D341Med (cell line): ENCODE measurements at places on chromosomes 6 and 20.

DNA sequence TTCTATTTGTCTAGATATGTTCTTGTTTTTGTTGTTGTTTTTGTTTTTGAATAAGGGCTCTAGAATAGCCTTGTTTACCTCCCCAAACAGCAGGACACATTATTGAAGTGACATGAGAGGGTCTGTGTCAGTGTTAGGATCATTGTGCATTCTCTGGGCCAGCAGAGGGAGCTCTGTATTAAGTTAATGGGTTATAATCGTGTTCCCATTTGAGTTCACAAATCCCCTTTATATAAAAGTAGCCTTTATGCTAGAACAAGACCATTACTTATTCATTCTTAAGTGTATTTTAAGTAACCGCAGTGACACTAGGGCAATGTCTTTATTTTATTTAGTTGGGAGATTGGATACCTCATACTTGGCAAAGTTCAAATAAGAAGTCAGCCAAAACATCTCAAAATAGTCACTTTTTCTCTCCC is 44.8 kb downstream of the STK4 start:
- peak; percentile 54 for DNase-seq

GRCh38 chr20:23105193-23105592 is 19.1 kb upstream of the CD93 start:
- DNase-seq: no peak

- DNase-seq: no peak
Observed at GRCh38 chr6:47479140-47479508, 1.5 kb downstream of the CD2AP start.

DNA sequence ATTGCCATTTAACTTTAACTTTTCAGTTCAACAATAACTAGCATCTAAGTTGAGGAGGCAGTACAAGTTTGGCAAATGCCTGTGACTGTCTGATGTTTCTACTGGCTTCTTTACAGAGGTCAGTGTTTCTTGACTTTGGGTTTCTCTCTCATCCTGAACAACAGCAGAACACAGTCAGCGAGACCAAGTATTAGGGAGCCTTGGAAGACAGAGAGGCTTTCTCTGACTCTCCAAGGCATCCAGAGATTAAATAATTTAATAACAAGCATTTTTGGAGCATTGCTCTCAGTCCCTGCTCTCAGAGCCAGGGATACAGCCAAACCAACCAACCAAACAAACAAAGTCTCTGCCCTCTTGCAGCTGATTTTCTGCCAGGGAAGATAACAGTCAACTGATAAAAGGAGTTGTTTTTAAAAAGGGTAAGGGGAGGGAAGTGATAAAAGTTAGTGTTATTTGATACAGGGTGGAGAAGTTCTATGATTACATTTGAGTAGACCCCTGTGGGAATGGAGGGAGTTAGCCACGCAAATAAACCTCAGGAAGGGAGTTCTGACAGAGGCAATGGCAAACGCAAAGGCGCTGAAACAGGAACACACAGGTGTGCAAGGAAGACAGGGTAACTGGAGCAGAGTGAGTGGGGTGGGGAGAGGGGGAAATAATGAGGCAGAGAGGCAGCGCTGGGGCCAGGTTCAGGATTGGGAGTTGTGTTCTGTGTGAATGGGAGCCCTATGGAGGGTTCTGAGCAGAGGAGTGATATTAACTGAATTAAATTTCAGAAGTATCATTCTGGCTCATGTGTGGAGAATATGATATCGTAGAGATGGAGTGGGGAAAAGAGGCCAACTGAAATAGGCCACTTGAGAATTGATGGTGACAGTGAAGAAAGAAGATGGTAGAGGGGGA is 55.2 kb downstream of the SEL1L2 start:
- no peak for DNase-seq

DNA sequence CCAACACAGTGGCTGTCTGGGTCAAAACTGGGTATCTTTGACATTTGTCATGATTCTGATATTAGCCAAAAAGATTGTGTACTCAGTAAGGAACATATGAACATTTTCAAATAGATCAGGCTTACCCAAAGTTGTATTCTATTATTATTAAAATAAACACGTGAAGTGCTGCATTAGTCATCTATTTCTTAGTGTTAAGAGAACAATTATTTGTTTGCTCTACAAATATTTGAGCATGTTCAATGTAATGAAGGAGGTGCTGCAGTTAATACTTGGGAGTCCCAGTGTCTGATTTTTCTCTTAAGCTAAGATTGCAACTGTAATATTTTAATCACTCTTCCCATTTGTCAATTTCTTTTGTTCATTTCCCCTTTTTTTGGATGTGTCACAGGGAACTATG is 28.2 kb downstream of the CNR1 start:
- DNase-seq: no peak

GRCh38 chr6:82987951-82988350 is 77.7 kb downstream of the UBE3D start:
- DNase-seq: no peak

GRCh38 chr6:1703923-1704322 is 94.2 kb downstream of the FOXC1 start:
- DNase-seq: no peak

DNA sequence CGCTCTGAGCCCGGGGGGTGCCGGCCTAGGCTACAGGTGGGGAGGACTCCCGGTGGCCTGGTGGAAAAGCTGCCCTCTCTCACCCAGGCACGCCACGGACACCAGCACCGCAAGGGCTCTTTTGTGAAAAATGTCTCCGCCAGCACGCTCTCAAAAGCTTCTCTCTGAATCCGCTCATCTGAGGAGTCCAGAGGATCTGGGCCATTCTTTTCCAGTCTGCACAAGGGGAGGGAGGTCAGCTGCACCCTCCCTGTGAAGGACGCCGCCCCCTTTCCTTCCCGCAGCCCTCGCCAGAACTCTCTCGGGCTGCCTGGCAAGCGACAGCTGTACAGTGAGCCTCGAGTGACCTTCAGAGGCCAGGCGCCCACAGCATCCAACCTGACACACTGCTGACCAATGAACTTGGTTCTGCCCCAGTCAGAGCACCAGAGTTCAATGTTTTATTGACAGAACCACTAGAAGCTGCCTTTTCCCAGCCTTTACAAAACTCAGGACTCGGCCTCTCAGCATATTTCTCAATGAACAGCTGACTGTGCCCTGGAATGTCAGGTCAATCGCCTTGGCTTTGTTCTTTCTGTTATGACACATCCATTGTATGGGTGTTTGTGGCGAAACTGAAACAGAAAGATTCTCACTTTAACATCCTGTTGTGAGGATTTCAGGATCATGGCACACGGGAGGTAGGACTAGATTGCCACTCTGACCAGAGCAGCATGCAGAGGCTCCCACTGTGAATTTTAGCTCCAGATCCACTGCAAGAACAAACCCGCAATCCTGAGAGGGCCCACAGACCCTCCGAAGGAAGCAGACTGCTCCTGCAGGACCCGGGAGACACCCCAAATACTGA is 26.7 kb downstream of the SERPINB9 start:
- no peak for DNase-seq

DNA sequence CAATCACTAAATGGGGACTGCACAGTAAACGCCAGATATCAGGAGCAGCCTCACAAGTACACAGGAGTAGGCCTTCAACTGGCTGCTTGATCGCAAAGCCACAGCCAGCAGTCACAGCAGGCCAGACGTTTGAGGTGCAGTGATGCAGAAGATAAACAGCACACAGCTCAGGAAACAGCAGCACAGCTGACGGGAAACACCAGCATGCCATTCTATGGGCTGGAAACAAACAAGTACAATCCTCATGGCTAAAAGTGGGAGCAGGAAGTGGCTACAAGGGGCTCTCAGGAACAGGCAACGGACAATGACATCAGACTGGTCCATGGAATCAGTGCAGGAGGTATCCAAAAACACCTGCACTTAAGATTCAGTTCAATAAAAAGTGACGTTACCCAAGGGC is 111.0 kb downstream of the DTNBP1 start:
- no peak for DNase-seq

- DNase-seq: no peak
Observed at GRCh38 chr6:169296622-169297021, 43.0 kb upstream of the THBS2 start.

DNA sequence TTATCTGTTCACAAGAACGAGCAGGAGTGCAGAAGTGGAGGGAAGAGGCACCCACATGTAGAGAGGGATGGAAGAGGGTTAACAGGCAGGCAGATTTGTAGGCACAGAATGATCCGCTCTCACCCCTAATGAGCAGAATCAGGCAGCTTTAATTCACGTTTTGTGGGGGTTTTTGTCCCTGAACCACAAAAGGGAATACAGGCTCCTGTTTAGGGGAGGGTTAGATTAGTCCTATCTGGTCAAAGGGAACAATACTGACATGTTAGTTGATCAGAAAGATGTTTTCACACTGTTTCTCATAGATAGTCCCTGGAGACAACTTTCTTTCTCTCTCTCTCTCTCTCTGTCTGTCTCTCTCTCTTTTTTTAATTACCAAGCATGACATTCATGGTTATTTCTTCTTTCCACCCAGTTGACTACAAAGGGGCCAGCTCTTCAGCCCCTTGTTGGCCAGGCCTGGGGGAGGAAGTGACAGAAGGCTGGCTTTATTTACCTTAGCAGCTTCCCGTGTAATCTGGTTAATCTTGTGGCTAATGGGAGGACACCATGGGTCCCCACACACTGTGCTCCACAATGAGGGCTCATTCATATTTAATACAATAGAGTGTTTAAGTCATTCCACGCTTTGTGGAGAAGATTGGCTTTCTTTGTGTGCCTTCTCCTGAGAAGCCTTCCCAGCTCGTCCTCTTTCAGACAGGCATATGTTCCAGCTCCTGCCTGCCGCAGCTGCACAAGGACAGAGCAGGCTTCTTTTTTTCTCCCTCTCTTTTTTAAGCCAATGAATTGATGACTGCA is 958.8 kb downstream of the TFAP2A start:
- DNase-seq: peak; percentile 22

DNA sequence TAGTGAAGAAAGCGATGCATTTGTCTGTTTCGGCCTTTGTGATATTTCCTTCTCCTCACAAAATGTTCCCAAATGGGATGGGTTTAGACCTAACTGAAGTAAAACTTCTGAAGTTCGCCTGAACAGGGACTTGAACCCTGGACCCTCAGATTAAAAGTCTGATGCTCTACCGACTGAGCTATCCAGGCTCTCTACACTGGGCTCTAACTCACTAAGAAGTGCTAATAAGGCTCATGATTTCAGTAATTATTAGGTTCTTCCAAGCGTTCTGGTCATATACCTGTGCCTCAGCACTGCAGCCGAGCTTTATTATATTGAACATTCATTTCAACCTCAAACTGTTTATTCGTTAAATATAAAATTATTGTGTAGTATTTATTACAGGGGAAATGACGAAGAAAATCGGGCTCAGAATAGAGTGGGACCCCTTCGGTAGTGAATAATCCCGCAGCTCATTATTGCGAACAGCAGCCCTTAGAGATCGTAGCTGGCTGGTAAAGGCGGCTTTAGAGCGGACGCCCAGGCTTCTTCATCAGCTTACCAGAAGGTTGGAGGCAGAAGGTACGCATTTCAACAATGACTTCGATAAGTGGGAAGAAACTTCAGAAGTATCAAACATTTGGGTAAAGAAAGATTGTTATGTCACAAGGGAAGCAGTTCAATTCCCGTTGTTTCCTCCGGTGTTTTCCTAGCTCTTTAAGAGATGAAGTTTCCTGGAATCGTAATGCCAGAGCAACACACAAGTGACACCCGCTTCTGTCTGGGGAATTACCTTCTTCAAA is 119.0 kb upstream of the ZNF184 start:
- DNase-seq: peak; percentile 51

GRCh38 chr6:105757512-105758200 is 328.5 kb upstream of the PRDM1 start:
- DNase-seq: no peak

- no peak for DNase-seq
Observed at GRCh38 chr6:140001005-140001404, 626.6 kb upstream of the CITED2 start.

- no peak for DNase-seq
Observed at GRCh38 chr6:118677193-118677592, 25.8 kb upstream of the CEP85L start.

DNA sequence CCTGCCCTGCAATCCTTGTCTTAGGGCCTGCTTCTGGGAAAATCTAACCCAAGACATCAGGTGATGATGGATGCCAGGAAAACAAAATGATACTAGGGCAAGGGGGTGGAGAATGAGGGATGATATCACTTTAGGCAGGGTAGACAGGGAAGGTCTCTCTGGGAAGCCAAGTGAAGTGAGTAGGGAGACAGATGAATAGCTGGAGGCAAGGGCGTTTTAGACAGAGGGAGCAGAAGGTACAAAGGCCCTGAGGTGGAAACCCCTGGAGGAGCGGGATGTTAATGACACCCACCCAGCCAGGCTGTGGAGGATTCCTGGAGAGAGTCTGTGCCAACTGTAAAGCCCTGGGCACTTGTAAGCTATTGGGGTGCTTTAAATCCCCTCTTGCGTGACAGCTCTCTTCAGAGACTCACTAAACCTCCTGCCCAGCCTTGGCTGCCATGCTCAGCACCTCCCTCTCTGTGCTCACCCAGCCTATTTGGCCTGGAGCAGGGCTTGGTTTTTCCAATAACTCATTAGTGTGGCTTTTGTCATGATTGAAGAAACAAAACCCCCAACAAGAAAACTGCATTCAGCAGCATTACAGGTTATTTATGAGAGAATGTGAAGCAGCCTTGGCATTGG is 12.4 kb upstream of the MDGA1 start:
- no peak for DNase-seq

DNA sequence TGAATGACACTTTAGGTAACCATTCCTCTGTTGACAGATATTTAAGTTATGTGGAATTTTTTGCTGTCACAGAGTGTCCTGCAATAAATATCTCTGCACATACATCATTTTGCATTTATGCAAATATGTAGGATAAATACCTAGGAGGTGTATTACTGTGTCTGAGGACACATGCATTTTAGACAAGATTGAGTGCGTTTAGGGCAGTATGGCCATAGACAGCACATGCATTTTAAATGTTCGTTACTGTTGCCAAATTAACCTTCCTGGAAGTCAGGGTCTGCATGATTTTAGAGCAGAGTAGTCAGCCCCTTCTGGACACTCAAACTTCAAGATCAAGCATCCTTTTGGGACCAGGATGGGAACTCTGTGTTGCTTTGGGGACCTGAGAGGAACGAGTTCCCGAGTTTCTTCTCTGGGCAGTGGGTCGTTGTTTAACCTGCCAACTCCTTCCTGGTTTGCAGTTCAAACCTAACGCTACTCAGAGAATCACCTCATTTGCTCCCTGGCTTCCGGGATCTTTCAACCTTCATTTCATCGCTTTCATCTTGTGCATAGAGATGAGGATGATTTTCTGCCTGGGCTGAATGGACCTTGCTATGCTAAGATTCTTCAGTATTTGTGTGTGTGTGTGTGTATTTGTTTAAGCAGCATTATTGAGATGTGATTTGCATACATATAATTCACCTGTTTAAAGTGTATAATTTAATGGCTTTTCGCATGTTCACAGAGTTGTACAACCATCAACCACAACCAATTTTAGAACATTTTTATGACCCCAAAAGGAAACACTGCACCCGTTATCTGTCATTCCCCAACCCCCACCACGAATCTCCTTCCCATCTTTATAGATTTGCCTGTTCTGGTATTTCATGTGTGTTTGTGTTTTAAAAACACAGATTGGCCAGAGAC is 9.8 kb downstream of the BCAS4 start:
- DNase-seq: no peak

- no peak for DNase-seq
Observed at GRCh38 chr6:169589699-169590257, 112.1 kb downstream of the WDR27 start.
